Gastrocnemius medialis (tissue), 4 donors: ENCODE measurements at places on chromosomes 7 and 10. TPM values are rescaled to one million over a fixed set of nuclear protein-coding genes. Genes with fewer than 3 reads are reported as not detected.

GRCh38 chr7:29229066-29229465 is 34.5 kb downstream of the CHN2 start:
- H3K27me3 ChIP-seq = no peaks in the 10 kb centered on the region
- no peak overlapping the region for H3K4me3 ChIP-seq
- H3K36me3 ChIP-seq = no peaks in the 10 kb centered on the region
- H3K27ac ChIP-seq = no peak overlapping the region

GRCh38 chr7:6461946-6462550 is 14.3 kb upstream of the DAGLB start:
- DNase-seq = no peak
- peaks cover 44% of the 10 kb centered on the region for H3K36me3 ChIP-seq
- no peak overlapping the region for H3K27ac ChIP-seq
- H3K4me3 ChIP-seq = no peak overlapping the region
- no peaks in the 10 kb centered on the region for H3K4me1 ChIP-seq

CRHR2 gene
- 0.52 TPM for total RNA-seq

GRCh38 chr10:73914036-73914435 is 3.1 kb downstream of the PLAU start:
- H3K27me3 ChIP-seq = peaks cover 7% of the 10 kb centered on the region
- peak overlapping the region; percentile 70 for H3K27ac ChIP-seq
- peaks cover 22% of the 10 kb centered on the region for H3K4me1 ChIP-seq
- no peaks in the 10 kb centered on the region for H3K36me3 ChIP-seq
- H3K4me3 ChIP-seq = no peak overlapping the region
